ENCODE measurements at places on chromosomes 5 and 9. TPM values are rescaled to one million over a fixed set of nuclear protein-coding genes. Genes with fewer than 3 reads are reported as not detected.

DNA sequence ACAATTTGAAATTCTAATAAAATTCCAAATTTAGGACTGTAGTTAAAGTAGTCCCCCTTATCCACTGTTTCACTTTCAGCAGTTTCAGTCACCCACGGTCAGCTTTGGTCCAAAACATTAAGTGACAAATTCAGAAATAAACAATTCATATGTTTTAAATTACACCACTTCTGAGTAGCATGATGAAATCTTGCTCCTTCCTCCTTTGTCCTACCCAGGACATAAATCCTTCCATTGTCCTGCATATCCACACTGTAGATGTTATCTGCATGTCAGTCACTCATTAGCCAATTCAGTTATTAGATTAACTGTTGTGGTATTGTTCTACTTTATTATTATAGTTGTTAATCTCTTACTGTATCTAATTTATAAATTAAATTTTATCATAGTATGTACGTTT is 376.5 kb downstream of the SH3GL2 start:
- H3K4me1 ChIP-seq, result no peaks in the 10 kb centered on the region
- no peak overlapping the region for H3K4me3 ChIP-seq
- no peak for DNase-seq

- no peaks in the 10 kb centered on the region for H3K36me3 ChIP-seq
- peaks cover 5% of the 10 kb centered on the region for H3K27me3 ChIP-seq
- DNase-seq, result no peak
- H3K27ac ChIP-seq, result no peak overlapping the region
These were observed 7.5 kb upstream of the SLC6A18 start for GRCh38 chr5:1217596-1218206.

The C9orf50 gene
- not detected for total RNA-seq

GRCh38 chr9:12604164-12604821 is 88.9 kb upstream of the TYRP1 start:
- no peak overlapping the region for H3K4me3 ChIP-seq
- H3K27me3 ChIP-seq, result no peaks in the 10 kb centered on the region
- no peak overlapping the region for H3K27ac ChIP-seq
- DNase-seq, result no peak
- H3K36me3 ChIP-seq, result no peaks in the 10 kb centered on the region
- H3K4me1 ChIP-seq, result no peaks in the 10 kb centered on the region

The PLAC8L1 gene
- 1.0 TPM for total RNA-seq

DNA sequence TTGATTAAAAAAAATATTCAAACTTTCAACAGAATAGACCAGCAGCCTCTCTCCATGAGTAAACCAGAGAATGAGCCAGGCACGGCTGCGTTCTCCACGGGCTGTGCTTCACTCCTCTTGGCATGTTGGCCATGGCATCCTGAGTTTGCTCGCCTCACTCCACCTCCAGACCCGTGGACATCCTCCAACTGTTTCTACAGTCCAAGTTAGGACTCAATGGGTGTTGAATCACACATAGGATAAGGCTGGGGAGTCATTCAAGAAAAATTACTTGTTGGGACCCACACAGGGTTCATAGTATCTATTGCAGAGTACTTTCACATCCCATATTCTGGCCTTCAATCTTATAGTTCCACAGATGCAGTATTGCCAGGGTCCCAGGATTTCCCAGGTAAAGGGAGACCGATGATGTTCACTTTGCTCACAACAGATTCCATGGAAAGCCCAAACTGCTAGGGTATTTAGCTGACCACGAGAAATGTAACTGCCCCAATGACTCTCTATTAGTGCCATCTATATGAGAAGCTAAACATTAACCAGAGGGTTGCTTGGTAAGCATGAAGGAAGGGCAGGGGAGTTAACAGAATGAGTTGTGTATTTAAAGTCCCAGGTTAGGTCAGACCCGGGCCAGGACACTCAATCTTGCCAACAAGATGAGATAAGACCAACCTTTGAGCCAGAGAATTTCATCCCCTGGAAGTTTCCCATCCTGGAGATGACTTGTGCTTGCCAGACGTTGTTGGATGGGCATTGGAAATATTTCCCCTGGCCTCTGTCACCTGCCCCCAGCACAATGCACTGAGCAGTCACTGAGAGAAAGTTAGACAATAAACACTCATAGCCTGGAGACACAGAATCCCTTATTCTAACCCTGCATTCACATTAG is 19.7 kb upstream of the GDA start:
- no peak overlapping the region for H3K4me3 ChIP-seq
- no peaks in the 10 kb centered on the region for H3K4me1 ChIP-seq
- no peak for DNase-seq
- no peak overlapping the region for H3K27ac ChIP-seq
- no peaks in the 10 kb centered on the region for H3K27me3 ChIP-seq
- H3K36me3 ChIP-seq, result no peaks in the 10 kb centered on the region

The GABBR2 gene
- not detected for total RNA-seq

DNA sequence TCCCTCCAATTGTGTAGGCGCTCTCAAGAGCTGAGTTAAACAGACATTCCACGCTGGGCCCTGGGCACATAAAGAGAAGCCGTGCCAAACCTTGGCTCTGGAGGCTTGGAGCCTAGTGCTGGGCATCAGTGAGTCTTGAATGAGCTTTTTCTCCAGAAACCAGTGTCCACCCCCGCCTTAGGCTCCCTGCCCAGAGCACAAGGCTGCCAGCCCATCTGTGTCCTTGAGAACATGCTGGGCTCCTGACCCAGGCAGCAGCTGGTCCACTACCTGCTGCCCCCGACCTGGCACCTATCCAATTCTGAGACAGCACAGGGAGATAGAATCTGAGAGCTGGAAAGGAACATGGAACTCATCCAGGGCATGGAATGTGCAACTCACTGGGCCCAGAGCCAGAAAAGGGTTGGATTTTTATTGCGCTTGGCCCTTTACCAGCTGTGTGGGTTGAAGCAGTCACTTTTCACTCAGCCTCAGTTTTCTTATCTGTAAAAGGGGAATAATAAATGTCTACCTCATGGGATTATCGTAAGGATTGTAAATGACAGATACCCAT is 92.4 kb upstream of the CPLX2 start:
- H3K4me1 ChIP-seq, result no peaks in the 10 kb centered on the region
- H3K27ac ChIP-seq, result no peak overlapping the region
- H3K36me3 ChIP-seq, result no peaks in the 10 kb centered on the region
- H3K27me3 ChIP-seq, result peaks cover 22% of the 10 kb centered on the region
- DNase-seq, result no peak
- H3K4me3 ChIP-seq, result no peak overlapping the region

DNA sequence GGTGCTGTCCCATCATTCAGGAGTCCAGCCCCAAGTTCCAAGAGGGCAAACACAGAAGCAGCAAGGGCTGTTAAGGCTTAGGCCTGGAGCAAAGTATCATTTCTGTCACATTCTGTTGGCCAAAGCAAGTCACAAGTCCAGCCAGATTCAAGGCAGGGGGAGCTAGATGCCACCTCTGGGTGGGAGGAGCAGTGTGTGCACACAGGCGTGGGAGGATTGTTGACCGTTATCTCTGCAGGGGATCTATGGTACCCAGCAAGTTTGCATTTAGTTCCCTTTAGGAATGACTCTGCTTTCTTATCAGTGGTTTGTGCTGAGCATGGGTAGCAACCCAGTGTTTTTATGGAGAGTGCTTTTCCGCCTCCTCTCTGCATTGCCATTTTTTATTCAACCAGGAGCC is 278.9 kb downstream of the NR3C1 start:
- no peak overlapping the region for H3K4me3 ChIP-seq
- H3K4me1 ChIP-seq, result peaks cover 7% of the 10 kb centered on the region
- no peak overlapping the region for H3K27ac ChIP-seq
- no peaks in the 10 kb centered on the region for H3K27me3 ChIP-seq

DNA sequence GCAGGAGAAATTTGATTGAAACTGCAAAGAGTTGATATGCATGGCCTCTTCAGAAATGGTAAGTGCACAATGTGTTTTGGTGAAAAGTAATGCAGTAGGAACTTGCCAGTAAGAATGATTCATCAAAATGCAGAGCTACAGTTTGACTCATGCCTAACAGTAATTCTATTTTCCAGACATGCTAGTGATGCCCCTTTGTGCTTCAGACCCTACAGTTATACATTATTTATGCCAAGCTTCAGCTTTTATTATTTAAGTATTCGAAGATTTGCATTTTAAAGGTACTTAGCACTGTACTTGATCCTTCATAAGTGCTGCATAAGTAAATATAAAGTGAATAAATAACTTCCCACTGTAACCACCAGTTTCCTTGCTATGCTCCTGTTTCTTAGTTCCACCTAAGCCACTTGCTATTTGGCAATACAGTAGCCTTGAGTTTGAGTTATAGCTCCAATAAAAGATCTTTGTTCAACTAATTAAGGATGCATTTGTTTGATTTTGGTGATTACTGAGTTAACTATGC is 3.6 kb upstream of the SPATA31E1 start:
- DNase-seq, result no peak
- H3K4me3 ChIP-seq, result no peak overlapping the region
- H3K27ac ChIP-seq, result no peak overlapping the region
- H3K27me3 ChIP-seq, result peaks cover 4% of the 10 kb centered on the region

DNA sequence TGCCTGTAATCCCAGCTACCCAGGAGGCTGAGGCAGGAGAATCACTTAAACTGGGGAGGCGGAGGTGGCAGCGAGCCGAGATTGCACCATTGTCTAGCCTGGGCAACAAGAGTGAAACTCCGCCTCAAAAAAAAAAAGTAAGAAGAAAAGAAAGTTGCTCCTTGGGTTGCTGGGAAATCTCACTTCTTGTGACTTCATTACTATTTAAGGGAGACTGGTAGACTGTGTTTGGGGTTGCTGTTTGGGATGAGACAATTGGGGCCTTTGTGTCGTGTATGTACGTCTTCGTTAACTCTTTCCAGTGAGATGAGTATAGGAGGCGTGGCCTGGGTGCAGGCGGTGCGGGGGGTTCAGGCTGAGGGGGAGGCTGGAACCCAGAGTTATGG is 11.6 kb downstream of the NDST1 start:
- no peaks in the 10 kb centered on the region for H3K27me3 ChIP-seq
- H3K4me3 ChIP-seq, result no peak overlapping the region
- no peak overlapping the region for H3K27ac ChIP-seq
- peaks cover 4% of the 10 kb centered on the region for H3K4me1 ChIP-seq

- peaks cover 1% of the 10 kb centered on the region for H3K4me1 ChIP-seq
- H3K27me3 ChIP-seq, result peaks cover 54% of the 10 kb centered on the region
These were observed 293.9 kb downstream of the ZSWIM6 start for GRCh38 chr5:61625681-61626621.

The MCC gene
- 4.4 TPM for total RNA-seq

DNA sequence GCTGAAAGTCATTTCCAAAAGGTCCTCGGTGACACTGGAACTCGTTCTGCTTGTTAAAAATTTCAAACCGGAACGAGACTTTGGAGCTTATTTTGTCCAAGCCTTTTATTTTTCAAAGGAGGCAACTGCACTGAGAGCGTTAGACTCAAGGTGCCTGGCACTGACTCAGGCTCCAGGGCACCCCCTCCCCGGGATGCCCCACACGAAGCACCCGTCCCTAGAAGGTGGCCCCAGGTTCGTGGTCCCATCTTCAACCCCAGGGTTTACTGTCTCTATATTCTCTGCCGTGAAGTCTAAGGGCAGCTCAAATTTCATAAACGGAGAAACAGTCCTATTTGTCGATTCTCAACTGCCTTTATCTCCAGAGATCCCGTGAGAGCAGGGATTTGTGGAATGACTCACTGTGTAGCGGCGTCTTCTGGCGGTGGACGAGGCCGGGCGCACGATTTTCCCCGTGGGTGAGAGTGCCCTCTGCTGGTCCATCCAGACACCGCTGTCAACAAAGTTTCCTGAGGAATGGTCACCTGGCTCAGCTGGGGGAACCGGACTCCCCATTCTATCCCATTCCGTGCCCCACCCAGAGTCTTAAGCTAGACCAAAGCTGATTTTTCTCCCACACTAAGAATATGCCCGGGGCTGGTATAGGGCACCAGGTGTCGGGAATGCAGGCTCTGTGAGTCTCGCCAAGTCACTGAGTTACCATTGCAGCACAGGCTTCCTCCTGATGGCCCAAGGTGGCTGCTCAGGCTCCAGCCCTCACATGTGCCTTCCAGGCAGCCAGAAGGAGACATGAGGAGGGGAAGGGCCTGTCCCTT is 27.1 kb upstream of the SLC6A19 start:
- peaks cover 5% of the 10 kb centered on the region for H3K4me1 ChIP-seq
- no peaks in the 10 kb centered on the region for H3K27me3 ChIP-seq
- H3K4me3 ChIP-seq, result no peak overlapping the region
- peak; percentile 50 for DNase-seq

The FAM200C gene
- 0.61 TPM for total RNA-seq

The TMEM8B gene
- 6.1 TPM for total RNA-seq

- no peaks in the 10 kb centered on the region for H3K4me1 ChIP-seq
- H3K36me3 ChIP-seq, result peaks cover 2% of the 10 kb centered on the region
- H3K4me3 ChIP-seq, result no peak overlapping the region
- no peaks in the 10 kb centered on the region for H3K27me3 ChIP-seq
These were observed 330.1 kb downstream of the ADAMTS6 start for GRCh38 chr5:65151614-65152013.

The CCNI2 gene
- 12.4 TPM for total RNA-seq

The EMB gene
- 203 TPM for total RNA-seq

- no peak overlapping the region for H3K27ac ChIP-seq
- no peak for DNase-seq
- peaks cover 13% of the 10 kb centered on the region for H3K4me1 ChIP-seq
- no peaks in the 10 kb centered on the region for H3K27me3 ChIP-seq
- no peak overlapping the region for H3K4me3 ChIP-seq
These were observed 92.4 kb downstream of the GNAQ start for GRCh38 chr9:77939149-77939668.

The TMOD1 gene
- total RNA-seq, result 1.1 TPM

The PHF24 gene
- not detected for total RNA-seq

The OTP gene
- total RNA-seq, result not detected

DNA sequence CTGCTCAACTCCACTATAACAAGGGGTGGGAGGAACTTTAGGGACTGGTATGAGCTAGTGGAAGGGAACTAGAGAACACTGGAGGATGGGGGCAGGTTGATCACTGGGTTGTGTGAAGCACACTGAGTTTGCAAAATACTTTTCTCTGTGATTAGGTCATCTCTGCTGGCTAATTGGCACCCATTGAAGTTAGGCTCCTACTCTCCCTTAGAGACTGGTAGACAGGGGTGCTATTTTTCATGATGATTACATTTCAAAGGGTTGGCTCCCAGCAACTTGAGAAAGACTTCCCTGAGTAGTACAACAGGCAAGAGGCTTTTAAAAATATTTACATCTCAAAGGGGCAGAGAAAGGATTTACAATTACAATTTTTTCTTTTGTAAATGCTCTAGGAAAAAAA is 50.4 kb upstream of the MTAP start:
- no peak for DNase-seq
- no peaks in the 10 kb centered on the region for H3K4me1 ChIP-seq
- peaks cover 45% of the 10 kb centered on the region for H3K27me3 ChIP-seq
- no peak overlapping the region for H3K27ac ChIP-seq
- peaks cover 1% of the 10 kb centered on the region for H3K36me3 ChIP-seq

GRCh38 chr5:150294551-150295071 is 5.0 kb upstream of the CAMK2A start:
- no peaks in the 10 kb centered on the region for H3K36me3 ChIP-seq
- no peaks in the 10 kb centered on the region for H3K4me1 ChIP-seq
- no peak overlapping the region for H3K27ac ChIP-seq
- peaks cover 3% of the 10 kb centered on the region for H3K27me3 ChIP-seq
- no peak for DNase-seq

- no peaks in the 10 kb centered on the region for H3K27me3 ChIP-seq
- H3K36me3 ChIP-seq, result no peaks in the 10 kb centered on the region
- H3K27ac ChIP-seq, result no peak overlapping the region
- H3K4me3 ChIP-seq, result no peak overlapping the region
These were observed 104.4 kb upstream of the FCN2 start for GRCh38 chr9:134776080-134776796.
